Naive thymus-derived CD8-positive, alpha-beta T cell (primary cell): ENCODE measurements at places on chromosomes 16 and 17. TPM values are rescaled to one million over a fixed set of nuclear protein-coding genes. Genes with fewer than 3 reads are reported as not detected.

DNA sequence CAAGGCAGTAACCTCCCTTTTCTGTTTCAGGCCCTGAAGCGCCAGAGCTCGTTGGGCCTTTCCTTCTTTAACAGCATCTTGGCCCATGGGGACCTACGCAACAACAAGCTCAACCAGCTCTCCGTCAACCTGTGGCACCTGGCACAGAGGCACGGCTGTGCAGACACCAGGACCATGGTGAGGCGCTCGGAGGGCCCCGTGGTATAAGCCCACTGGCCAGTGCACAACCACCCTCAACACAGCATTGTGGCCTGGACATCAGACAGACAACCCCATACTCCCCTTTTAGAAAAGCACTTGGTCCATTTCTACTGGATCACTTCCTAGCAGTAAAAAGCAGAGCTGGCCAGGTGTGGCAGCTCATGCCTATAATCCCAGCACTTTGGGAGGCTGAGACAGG lies 18.6 kb downstream of the KNOP1 start:
- H3K27me3 ChIP-seq, result no peaks in the 10 kb centered on the region
- no peak for DNase-seq
- H3K4me1 ChIP-seq, result peaks cover 38% of the 10 kb centered on the region
- H3K27ac ChIP-seq, result peak overlapping the region; percentile 69

DNA sequence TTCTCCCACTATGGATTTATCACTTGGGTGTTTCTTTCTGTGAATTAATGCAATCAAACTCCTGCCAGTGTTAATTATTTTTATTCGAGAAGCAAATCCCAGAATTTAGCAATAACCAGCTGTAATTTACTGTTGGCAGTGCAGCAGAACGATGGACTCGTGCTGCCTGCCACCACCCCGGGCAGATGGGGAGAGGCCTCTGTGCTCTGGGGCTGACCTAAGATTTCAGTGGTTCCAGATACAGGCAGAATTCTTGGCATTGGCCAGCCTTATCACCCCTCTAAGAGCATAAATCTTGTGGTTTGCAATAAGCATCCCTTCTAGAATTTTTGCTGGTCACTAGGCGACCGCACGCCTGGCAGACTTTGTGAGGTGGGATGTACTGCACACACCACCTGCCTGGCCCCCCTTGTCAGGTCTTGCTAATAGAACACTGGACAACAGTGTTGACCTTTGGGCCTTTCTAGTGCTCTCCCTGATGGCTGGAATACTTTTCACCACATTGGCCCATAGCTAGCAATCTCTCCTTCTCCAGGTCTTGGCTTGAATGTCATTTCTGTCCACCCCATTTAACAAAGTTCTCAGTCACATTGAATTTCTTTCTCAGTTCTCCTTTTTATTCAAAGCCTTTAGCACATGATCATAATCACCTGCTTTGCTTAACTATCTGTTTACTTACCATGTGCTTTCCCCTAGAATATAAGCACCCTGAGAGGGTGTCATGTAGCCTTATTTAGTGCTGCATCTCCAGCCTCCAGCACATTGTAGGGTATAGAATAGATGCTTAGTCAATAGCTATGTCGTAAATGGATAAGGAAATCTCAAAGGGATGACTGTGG lies 122.1 kb upstream of the DYNLRB2 start:
- no peaks in the 10 kb centered on the region for H3K4me1 ChIP-seq
- peaks cover 11% of the 10 kb centered on the region for H3K27me3 ChIP-seq
- DNase-seq, result no peak
- no peaks in the 10 kb centered on the region for H3K36me3 ChIP-seq
- no peak overlapping the region for H3K27ac ChIP-seq
- H3K4me3 ChIP-seq, result no peak overlapping the region

GRCh38 chr16:19446886-19447285 lies 29.2 kb downstream of the TMC5 start:
- no peak overlapping the region for H3K4me3 ChIP-seq
- no peaks in the 10 kb centered on the region for H3K4me1 ChIP-seq
- H3K27ac ChIP-seq, result no peak overlapping the region
- H3K36me3 ChIP-seq, result no peaks in the 10 kb centered on the region
- DNase-seq, result no peak

DNA sequence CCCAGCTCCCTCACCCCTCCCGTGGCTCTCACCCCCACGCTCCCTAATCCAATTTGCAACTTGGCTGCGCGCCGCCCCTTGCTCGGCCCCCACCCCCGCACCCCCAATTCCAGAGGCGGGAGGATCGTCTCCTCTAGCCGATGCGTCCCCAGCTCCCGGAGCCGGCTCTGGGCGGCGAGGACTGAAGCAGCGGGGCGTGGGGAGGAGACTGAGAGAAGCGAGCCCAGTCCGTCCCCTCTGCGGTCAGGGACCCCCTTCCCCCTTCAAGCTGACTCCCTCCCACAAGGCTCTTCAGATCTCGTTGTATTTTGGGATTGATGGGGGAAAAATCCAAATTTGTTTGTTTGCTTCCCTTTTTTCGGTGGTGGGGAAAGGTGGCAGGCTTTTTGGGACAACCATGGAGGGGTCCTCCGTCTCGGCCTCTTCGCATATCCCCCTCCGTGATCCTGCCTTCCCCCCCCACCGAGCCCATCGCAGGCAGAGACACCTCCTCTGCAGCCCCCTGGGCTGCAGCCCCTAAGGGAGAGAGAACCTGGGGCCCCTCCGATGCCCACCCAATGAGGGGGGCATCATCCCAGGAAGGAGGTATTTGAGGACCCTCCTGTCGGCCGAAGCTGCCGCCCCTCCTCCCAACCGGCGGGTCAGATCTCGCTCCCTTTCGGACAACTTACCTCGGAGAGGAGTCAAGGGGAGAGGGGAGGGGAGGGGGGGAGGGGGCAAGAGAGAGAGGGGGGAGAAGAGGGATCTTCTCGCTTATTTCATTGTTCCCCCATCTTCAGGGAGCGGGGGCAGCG lies 466 bp downstream of the NEUROD2 start:
- H3K4me3 ChIP-seq, result peak overlapping the region; percentile 57
- no peaks in the 10 kb centered on the region for H3K36me3 ChIP-seq
- H3K27ac ChIP-seq, result no peak overlapping the region
- peaks cover 32% of the 10 kb centered on the region for H3K27me3 ChIP-seq
- no peak for DNase-seq

DNA sequence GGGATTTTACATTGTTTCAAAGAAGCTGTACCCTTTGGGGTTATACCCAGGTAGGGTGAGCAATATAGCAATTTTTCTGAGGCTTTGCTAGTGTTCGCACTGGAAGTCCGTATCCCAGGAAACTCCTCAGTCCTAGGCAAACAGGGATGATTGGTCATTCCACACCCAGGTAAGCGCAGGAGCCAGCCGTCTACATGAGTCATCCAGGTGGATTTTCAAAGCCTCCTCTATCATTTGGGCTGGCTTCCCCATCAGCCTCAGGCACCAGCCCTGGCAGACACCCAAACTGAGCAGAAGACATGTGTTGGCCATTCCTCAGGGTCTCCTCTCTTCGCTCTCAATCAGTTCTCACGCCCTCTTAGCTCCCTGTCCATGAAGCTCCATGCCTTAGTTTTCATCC lies 135.6 kb downstream of the AIPL1 start:
- H3K36me3 ChIP-seq, result no peaks in the 10 kb centered on the region
- no peaks in the 10 kb centered on the region for H3K4me1 ChIP-seq
- no peak for DNase-seq
- H3K27ac ChIP-seq, result no peak overlapping the region

- H3K4me3 ChIP-seq, result no peak overlapping the region
- H3K4me1 ChIP-seq, result peaks cover 2% of the 10 kb centered on the region
- no peak overlapping the region for H3K27ac ChIP-seq
- DNase-seq, result no peak
- H3K36me3 ChIP-seq, result peaks cover 85% of the 10 kb centered on the region
Measured at GRCh38 chr16:25140459-25140858, 28.9 kb downstream of the LCMT1 start.

GRCh38 chr17:72639711-72640110 lies 452.8 kb downstream of the SLC39A11 start:
- H3K27me3 ChIP-seq, result peaks cover 4% of the 10 kb centered on the region
- peaks cover 8% of the 10 kb centered on the region for H3K4me1 ChIP-seq
- no peak overlapping the region for H3K4me3 ChIP-seq
- H3K36me3 ChIP-seq, result peaks cover 6% of the 10 kb centered on the region
- DNase-seq, result no peak
- no peak overlapping the region for H3K27ac ChIP-seq

DNA sequence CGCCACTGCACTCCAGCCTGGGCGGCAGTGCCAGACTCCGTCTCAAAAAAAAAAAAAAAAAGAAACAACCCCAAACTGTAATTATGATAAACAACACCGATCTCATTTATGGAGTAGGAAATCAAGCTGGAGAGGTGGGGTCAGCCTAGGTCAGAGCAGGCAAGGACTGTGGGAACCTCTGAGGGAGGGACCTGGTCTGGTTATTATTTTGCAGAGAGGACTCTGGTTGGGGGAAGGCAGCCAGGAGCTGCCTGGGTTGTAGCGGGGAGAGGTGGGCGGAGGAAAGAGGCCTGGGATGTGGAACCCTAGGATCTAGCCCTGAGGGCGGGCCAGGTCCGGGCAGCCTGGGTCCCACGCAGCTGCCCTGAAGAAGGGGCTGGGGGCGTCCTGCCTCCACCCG lies 10.9 kb upstream of the HS3ST6 start:
- DNase-seq, result no peak
- H3K4me1 ChIP-seq, result no peaks in the 10 kb centered on the region
- no peaks in the 10 kb centered on the region for H3K36me3 ChIP-seq
- peak overlapping the region; percentile 84 for H3K27ac ChIP-seq
- peak overlapping the region; percentile 67 for H3K4me3 ChIP-seq

GRCh38 chr16:51949282-51949681 lies 597.7 kb downstream of the TOX3 start:
- H3K27me3 ChIP-seq, result no peaks in the 10 kb centered on the region
- H3K4me1 ChIP-seq, result no peaks in the 10 kb centered on the region
- no peak overlapping the region for H3K4me3 ChIP-seq
- no peak for DNase-seq

GRCh38 chr16:4372578-4373355 lies 1.1 kb downstream of the VASN start:
- H3K27ac ChIP-seq, result no peak overlapping the region
- peak overlapping the region; percentile 84 for H3K4me3 ChIP-seq
- no peaks in the 10 kb centered on the region for H3K36me3 ChIP-seq
- peaks cover 6% of the 10 kb centered on the region for H3K4me1 ChIP-seq
- DNase-seq, result no peak

DNA sequence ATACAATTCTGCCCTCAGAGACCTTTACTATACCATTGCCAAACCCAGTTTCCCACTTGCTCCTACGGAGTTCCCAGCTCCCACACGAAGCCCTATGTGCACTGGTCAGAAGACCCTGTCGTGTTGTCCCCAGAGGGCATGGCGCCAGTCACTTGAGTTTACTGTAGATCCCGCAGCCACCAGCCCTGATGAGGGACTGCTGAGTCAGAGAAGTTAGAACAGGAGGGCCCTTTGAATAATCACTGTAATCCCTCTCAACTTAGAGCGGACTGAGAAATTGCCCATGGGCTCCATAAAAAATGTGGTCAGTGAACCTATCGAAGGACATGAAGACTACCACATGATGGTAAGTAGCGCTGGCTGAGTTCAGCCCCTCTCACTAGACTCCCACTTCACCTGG lies 9.2 kb downstream of the UBFD1 start:
- H3K4me1 ChIP-seq, result no peaks in the 10 kb centered on the region
- H3K4me3 ChIP-seq, result no peak overlapping the region
- no peak for DNase-seq

- H3K27me3 ChIP-seq, result peaks cover 2% of the 10 kb centered on the region
- no peaks in the 10 kb centered on the region for H3K4me1 ChIP-seq
- no peaks in the 10 kb centered on the region for H3K36me3 ChIP-seq
- DNase-seq, result no peak
- H3K27ac ChIP-seq, result no peak overlapping the region
Measured at GRCh38 chr17:33016920-33017319, 25.3 kb downstream of the SPACA3 start.

GRCh38 chr16:11181899-11182279 lies 74.1 kb downstream of the SOCS1 start:
- H3K27me3 ChIP-seq, result no peaks in the 10 kb centered on the region
- peaks cover 18% of the 10 kb centered on the region for H3K36me3 ChIP-seq
- peaks cover 10% of the 10 kb centered on the region for H3K4me1 ChIP-seq
- no peak for DNase-seq
- H3K27ac ChIP-seq, result no peak overlapping the region

GRCh38 chr16:69084289-69084688 lies 21.2 kb upstream of the HAS3 start:
- H3K27me3 ChIP-seq, result no peaks in the 10 kb centered on the region
- H3K36me3 ChIP-seq, result peaks cover 8% of the 10 kb centered on the region
- no peaks in the 10 kb centered on the region for H3K4me1 ChIP-seq
- H3K27ac ChIP-seq, result no peak overlapping the region
- DNase-seq, result no peak

- peaks cover 9% of the 10 kb centered on the region for H3K27me3 ChIP-seq
- H3K4me3 ChIP-seq, result no peak overlapping the region
- no peaks in the 10 kb centered on the region for H3K36me3 ChIP-seq
- no peak overlapping the region for H3K27ac ChIP-seq
- no peak for DNase-seq
Measured at GRCh38 chr16:31268033-31268365, 8.2 kb downstream of the ITGAM start.

GRCh38 chr17:70173681-70174080 lies 4.3 kb downstream of the KCNJ2 start:
- H3K4me3 ChIP-seq, result no peak overlapping the region
- no peak overlapping the region for H3K27ac ChIP-seq
- H3K4me1 ChIP-seq, result peaks cover 7% of the 10 kb centered on the region
- DNase-seq, result no peak

DNA sequence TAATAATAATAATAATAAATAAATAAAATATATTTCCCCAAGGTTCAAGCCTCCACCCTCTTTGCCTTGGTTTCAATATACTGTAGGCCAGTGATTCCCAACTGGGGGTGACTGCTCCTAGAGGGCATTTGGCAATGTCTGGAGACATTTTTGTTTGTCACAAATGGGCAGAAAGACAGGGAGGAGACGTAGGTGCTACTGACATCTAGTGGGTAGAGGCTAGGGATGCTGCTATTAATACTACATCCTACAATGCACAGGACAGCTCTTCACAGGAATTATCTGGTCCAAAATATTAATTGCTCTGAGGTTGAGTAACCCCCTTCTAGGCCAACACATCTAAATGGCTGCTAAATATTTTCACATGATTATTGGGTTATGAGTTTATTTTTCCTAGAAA lies 12.8 kb upstream of the PRR14 start:
- H3K27me3 ChIP-seq, result no peaks in the 10 kb centered on the region
- no peak for DNase-seq
- H3K4me1 ChIP-seq, result peaks cover 21% of the 10 kb centered on the region
- no peak overlapping the region for H3K4me3 ChIP-seq

DNA sequence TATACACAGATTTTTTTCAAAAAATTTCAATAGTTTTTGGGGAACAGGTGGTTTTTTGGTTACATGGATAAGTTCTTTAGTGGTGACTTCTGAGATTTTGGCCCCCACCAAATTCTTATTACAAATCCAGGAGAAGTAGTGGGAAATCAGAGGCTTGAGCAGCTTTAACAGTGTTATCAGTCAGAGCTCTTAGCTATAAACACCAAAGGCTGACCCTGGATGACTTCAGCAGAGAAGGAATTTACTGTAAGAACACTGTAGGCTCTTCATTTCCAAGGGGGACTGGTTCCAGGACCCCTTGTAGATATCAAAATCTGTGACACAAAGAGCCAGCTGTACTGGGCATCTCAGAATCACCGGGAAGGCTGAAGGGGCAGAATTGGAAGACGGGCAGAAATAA lies 17.8 kb downstream of the MPHOSPH6 start:
- H3K4me3 ChIP-seq, result peak overlapping the region; percentile 10
- peaks cover 1% of the 10 kb centered on the region for H3K4me1 ChIP-seq
- no peak overlapping the region for H3K27ac ChIP-seq
- peaks cover 32% of the 10 kb centered on the region for H3K36me3 ChIP-seq
- H3K27me3 ChIP-seq, result no peaks in the 10 kb centered on the region

The SNAI3 gene
- 2.3 TPM for total RNA-seq

The NDUFAF8 gene
- 50.8 TPM for total RNA-seq

The ZFP3 gene
- 12.6 TPM for total RNA-seq

The CES4A gene
- 10.0 TPM for total RNA-seq

The PRR35 gene
- not detected for total RNA-seq

The KCNH6 gene
- not detected for total RNA-seq

The NEUROD2 gene
- total RNA-seq, result not detected

The DYNLL2 gene
- total RNA-seq, result 35.3 TPM
